ENCODE measurements at places on chromosomes 2 and 18.

DNA sequence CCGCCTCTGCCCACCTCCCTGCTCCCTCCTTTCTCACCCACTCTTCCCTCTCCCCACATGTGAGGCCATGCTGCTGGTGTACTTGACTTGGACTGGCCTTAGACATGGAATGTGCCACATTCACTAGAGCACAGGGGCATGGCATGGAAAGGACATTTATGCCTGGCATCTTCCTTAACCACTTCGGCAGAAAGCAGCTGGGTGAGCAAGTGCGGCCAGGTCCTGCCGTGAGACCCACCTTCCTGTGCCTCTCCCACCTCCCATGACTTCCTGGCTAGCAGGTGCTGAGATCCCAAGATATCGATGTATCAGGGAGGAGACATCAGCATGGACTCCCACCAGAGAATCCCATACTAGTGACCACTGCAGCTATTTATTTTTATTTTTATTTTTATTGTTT lies 13.0 kb downstream of the GPR55 start:
- no peak for DNase-seq

GRCh38 chr2:220125551-220125950 lies 498.1 kb downstream of the SLC4A3 start:
- no peak for DNase-seq

DNA sequence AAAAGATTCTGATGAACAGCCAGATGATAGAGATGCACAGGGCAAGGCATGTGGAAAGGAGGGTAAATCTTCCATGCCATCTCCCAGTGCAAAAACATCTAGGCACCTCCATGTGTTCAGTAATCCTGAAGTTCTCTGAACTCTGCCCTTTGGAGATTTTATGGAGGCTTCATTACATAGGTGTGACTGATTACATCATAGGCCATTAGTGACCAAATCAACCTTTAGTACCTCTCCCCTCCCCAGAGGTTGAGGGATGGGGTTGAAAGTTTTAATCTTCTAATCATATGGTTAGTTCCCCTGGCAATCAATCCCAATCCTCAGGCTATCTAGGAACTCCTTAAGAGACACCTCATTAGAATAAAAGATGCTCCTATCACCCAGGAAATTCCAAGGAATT lies 2190.2 kb upstream of the PIK3C3 start:
- DNase-seq, result no peak

GRCh38 chr2:175737722-175738361 lies 264.2 kb downstream of the LNPK start:
- no peak for DNase-seq

DNA sequence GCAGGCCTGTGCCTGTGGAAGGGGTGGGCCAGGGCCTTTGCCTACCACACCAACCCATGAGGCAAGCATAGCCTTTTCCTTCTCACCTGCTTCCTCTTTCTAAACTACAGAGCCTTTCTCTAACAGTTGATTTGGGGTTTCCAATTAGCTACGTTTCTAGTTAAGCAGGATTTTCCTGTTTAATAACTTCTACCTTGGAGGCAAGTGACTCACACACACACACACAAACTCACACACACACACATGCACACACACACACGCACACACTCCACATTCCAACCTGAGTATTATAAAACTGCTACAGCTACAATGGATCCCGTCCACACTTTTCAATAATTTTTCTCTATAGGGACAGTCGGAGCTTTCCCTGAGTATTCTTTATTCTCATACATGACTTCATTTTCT lies 84.9 kb downstream of the SOX11 start:
- DNase-seq, result no peak

Data from activated T-cell treated with anti-CD3 and anti-CD28 coated beads for 1 hour (primary cell).